ENCODE measurements at places on chromosomes 11 and 22. TPM values are rescaled to one million over a fixed set of nuclear protein-coding genes. Genes with fewer than 3 reads are reported as not detected.

Gene KRTAP5-8
- not detected for total RNA-seq

Gene CABP7
- 0.21 TPM for total RNA-seq

Gene TSSC4
- 29.7 TPM for total RNA-seq

Gene TTC36
- not detected for total RNA-seq

Gene RFPL3
- 0.21 TPM for total RNA-seq

Gene INS
- total RNA-seq, result not detected

Gene CADM1
- total RNA-seq, result 4.2 TPM

Gene MMP11
- 0.94 TPM for total RNA-seq

Gene UCP2
- total RNA-seq, result 68.7 TPM

Gene TRIM22
- total RNA-seq, result 252 TPM

Gene OR56A1
- under 0.01 TPM for total RNA-seq

Gene CCDC116
- total RNA-seq, result not detected

Gene ZNF70
- total RNA-seq, result 0.52 TPM

Gene BATF2
- not detected for total RNA-seq

Gene PLEKHA7
- 1.7 TPM for total RNA-seq

Gene ZNF215
- 0.52 TPM for total RNA-seq

Gene CDC42BPG
- total RNA-seq, result 1.7 TPM

Gene DDIAS
- 0.94 TPM for total RNA-seq

Gene MMP8
- total RNA-seq, result 0.10 TPM

Gene CHADL
- total RNA-seq, result 1.5 TPM

Gene RFPL1
- total RNA-seq, result not detected

Gene CDHR5
- 0.10 TPM for total RNA-seq

Gene RGL4
- total RNA-seq, result 9.2 TPM

Gene GPR83
- total RNA-seq, result 0.10 TPM

Gene FAM180B
- not detected for total RNA-seq

Gene IGSF9B
- total RNA-seq, result 4.3 TPM

Gene SLC6A5
- total RNA-seq, result not detected

Gene MUC2
- not detected for total RNA-seq

Gene C11orf86
- total RNA-seq, result not detected

Gene IGSF22
- 0.10 TPM for total RNA-seq

Gene CALCA
- not detected for total RNA-seq

Gene PGR
- total RNA-seq, result under 0.01 TPM

Gene CDC45
- total RNA-seq, result 0.42 TPM

Gene KRTAP5-5
- not detected for total RNA-seq

Gene ACRV1
- total RNA-seq, result not detected

Gene TMEM86A
- 4.2 TPM for total RNA-seq

Gene CCDC89
- not detected for total RNA-seq

Gene MMP3
- total RNA-seq, result not detected

Gene SCN4B
- total RNA-seq, result 0.10 TPM

Gene CACNA1I
- 8.0 TPM for total RNA-seq

Gene OR2D2
- 0.10 TPM for total RNA-seq

Gene PEX16
- total RNA-seq, result 24.5 TPM

Gene MMP12
- total RNA-seq, result not detected

Gene LIN7C
- total RNA-seq, result 36.6 TPM

All from mononuclear cell (primary cell).